ENCODE measurements at places on chromosomes 3 and 15. TPM values are rescaled to one million over a fixed set of nuclear protein-coding genes. Genes with fewer than 3 reads are reported as not detected.

Gene KLHL6
- not detected for total RNA-seq

Gene GATA2
- total RNA-seq, result not detected

Gene NSMCE3
- 4.6 TPM for total RNA-seq

Gene UBA7
- total RNA-seq, result 0.34 TPM

Gene STARD5
- 5.1 TPM for total RNA-seq

Gene CCR3
- total RNA-seq, result 0.07 TPM
